Stimulated activated CD4-positive, alpha-beta T cell treated with anti-CD3 and anti-CD28 coated beads, TNF-alpha, amount 100 ng/mL, for 48 hours (primary cell): ENCODE measurements at places on chromosomes 3 and 15.
A peak's percentile ranks its signal among the peaks of the same experiment; 100 is the strongest.

- no peak for DNase-seq
These were observed 36.0 kb downstream of the PDIA5 start for GRCh38 chr3:123102826-123103225.

DNA sequence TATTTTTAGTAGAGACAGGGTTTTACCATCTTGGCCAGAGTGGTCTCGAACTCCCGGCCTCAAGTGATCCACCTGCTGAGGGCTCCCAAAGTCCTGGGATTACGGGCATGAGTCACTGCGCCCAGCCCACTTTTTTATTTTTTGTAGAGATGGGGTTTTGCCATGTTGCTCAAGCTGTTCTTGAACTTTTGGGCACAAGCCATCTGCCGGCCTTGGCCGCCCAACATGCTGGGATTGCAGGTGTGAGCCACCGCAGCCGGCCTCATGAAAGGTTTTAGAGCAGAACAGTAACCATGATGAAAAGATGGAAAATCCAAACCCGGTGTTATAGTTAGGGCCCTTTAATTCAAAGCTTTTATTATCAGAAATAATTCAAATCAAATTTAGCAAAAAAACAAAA is 15.6 kb upstream of the MB21D2 start:
- no peak for DNase-seq

GRCh38 chr3:130935761-130936492 is 42.0 kb downstream of the ATP2C1 start:
- no peak for DNase-seq

GRCh38 chr3:159030886-159031679 is 229.2 kb downstream of the MFSD1 start:
- DNase-seq, result no peak

GRCh38 chr3:133211856-133212255 is 173.7 kb downstream of the TMEM108 start:
- DNase-seq, result no peak

DNA sequence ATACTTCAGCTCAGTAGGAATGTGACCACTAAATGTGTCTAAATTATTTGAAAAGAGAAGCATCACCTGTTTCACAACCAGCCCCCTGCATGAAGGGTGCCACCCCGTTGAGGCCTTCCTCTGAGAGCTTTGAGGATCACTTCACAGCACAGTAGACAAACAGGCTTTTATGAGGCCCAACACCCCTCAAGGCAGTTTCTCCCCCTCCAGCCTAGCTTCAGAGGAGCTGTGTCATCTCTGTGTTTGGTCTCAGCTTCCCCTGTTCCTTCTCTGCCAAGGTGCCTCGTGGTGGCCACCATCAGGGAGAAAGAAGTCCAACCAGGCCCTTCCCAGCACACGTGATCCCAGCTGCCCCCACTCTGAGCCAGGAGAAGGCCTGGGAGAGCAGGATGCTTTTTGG is 21.6 kb upstream of the DUSP7 start:
- no peak for DNase-seq

DNA sequence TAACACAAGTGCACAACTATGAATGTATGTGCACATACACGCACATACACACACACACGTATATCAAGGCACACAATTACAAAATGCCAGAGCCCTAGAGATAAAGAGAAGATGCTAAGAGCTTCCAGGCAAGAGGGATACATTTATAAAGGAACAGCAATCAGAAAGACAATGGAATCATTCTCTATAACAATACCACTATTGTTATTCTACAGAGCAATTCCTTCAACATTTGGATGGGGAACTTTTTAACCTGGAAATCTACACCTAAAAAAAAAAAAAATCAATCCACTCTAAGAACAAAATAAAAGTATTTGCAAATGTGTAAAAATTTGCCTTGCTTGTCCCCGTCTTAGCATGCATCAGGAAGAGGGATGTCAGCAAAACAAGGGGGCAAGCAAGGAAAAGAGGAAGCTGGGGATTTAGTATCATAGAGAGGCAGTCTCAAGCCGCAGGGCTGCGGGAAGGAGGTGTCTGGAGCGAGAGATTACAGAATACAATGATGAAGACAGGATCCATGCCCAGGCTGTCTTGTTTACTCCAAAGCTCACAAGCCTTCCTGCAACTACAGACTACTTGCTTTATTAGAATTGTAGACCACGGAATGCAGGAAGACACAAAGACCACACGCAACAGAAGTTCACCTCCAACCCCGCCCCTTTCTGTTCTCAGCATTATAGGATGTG is 220.2 kb downstream of the NTRK3 start:
- no peak for DNase-seq

GRCh38 chr3:98608029-98608428 is 14.6 kb upstream of the CPOX start:
- DNase-seq, result no peak

- DNase-seq, result no peak
These were observed 37.9 kb downstream of the PARP15 start for GRCh38 chr3:122615303-122615702.

GRCh38 chr3:133487920-133488540 is 85.5 kb upstream of the CDV3 start:
- no peak for DNase-seq

DNA sequence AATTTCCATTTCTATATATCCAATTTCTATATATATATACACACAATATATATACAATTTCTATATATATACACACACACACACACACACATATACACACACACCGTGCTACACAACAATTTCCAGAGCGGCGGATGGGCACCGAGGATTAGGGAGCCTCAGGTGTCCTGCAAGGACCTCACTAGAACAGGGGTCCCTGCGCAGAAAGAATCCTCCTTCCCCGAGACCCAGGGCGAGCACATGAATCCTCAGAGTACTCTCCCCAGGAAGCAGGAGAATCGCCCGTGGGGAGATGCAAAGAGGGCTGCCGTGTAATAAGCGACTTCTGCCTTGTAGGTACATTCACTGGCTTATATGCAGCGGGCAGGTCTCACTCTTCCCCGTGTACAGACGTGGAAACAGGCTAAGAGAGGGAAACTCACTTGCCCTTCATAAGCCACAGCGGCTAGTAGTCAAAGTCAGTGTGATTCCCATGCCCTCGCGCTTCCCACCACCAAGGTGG is 467 bp downstream of the PIF1 start:
- no peak for DNase-seq

DNA sequence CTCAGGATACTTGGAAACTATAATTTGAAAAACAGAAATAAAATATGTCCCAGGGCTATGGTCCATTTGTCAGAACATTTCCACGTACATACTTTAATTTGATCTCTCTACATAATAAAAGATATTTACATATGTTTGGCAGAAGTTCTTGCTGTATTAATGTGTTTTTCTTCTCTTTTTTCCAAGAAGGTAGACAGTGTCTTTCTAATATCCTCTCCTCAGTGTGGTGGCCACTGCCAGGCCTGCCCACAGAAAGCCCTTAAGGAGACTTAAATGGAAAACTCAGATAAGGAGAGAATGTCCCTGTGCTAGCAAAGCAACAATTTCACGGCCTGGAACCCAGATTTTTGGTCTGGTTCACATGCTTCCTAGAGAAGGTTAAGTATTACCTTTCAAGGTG is 76.5 kb upstream of the ARHGEF26 start:
- DNase-seq, result no peak

GRCh38 chr3:94071713-94072284 is 8.9 kb downstream of the NSUN3 start:
- no peak for DNase-seq

DNA sequence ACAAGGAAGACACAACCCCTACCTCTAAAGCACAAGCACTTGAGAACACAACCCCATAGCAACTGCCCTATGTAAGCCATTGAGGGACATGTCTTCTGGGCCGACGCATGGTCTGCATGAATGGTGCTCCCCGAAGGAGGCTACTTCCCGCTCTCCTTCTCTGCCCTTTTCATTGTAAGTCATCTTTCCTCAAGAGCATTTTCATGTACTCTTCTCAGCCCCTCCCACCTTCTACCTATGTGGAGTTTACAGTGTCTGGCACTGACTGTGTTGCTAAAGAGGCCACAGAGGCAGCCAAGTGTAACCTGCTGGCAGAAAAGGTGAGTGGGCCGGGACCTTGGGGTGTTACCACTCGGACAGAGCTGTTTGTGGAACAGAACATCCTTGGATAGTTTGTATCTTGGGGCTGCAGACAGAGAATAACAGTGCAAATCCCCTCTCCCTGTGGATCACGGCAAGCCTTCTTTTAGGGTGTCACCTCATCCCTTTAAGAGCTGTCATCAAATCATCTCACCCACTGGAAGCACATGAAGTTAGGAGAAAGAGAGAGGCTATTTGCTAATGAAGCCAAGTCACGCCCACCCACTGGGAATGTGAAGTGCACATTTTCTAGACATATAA is 5.6 kb downstream of the AHSG start:
- no peak for DNase-seq

GRCh38 chr3:172061724-172062184 is 22.4 kb downstream of the FNDC3B start:
- DNase-seq, result no peak

- no peak for DNase-seq
These were observed 17.8 kb upstream of the THUMPD3 start for GRCh38 chr3:9345041-9345440.

- no peak for DNase-seq
These were observed 30.0 kb downstream of the CCNL1 start for GRCh38 chr3:157129803-157130466.

DNA sequence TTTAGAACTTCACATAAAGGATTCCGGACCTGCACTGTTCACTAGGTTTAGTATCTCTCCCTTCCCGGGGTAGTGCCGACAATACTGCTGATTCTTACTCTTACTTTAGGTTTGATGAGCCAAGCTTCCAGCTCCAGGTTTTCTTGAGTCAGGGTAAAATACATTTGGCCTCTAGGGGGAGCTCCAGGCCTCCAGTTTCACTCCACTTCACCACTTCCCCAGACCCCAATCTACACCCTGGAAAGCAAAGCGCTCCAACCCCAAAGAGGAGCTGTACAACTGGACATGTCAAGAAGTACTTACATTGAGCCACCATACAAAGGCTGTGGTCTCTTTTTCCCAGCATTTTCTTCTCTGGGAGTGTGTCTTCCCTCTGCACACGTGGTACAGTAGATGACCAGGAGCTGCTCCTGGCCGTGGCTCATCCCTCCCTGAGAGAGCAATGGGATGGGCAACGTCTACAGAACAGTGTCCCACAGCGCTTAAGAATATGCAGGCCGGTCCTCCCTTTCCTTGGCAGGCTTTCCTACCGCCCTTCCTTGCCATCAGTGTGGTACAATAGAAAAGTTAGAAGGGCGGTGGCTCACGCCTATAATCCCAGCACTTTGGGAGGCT is 93.9 kb upstream of the CCDC80 start:
- peak; percentile 63 for DNase-seq

GRCh38 chr3:69357196-69357595 is 28.7 kb downstream of the FRMD4B start:
- no peak for DNase-seq

GRCh38 chr15:96311256-96311955 is 19.1 kb upstream of the NR2F2 start:
- no peak for DNase-seq

GRCh38 chr3:87145553-87145952 is 81.6 kb upstream of the CHMP2B start:
- DNase-seq, result no peak

DNA sequence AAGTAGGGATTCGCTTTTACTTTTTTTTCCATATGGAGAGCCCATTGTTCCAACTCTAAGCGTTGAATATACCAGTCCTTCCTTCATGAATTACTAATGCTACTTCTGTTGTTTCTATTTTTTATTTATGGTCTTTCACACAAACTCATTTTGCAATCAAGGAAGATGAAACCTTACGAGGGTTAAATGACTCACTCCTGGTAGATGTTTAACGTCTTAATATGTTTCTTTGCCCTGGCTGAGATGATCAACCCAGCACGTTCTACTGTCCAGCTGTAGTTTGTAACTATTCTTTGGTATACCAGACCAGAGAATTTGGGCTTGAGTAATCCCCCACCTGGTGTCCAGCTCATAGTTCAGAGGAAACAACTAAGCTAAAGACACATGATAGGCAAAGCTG is 23.1 kb downstream of the CDCP1 start:
- DNase-seq, result no peak

DNA sequence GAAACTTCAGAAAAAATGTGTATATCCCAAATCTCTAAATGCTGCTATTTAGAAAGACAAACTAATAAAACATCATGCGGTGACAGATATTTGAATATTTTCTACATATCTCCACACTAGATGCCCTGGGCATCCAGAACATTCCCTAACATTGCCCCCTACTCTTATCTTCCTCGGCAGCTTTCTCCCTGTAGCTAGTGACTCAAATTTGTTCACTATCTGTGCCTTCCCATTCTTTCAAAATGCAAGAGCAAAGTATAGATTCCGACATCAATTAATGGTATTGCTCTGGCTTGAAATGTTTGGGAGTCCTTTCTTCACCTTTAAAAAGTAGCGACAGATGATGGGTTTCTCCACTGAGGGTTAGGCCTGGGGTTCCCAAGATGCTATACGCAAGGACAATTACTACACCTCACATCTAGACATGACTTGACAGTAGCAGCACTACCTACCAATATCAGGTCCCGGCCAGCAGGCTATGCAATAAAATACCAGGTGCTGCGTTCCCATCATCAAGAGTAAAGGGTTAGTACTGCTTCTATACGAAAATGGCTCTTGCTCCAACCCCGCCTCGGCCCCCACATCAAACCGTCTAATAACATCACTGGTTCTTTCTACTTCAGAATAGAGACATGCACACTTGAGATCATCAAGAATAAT is 631 bp downstream of the UBR1 start:
- DNase-seq, result no peak

GRCh38 chr3:196660381-196661166 is 21.1 kb downstream of the NRROS start:
- DNase-seq, result no peak

- DNase-seq, result no peak
These were observed 124.2 kb downstream of the SHQ1 start for GRCh38 chr3:72724070-72724469.

- DNase-seq, result no peak
These were observed 10.0 kb downstream of the TIMMDC1 start for GRCh38 chr3:119508172-119508845.

GRCh38 chr3:147945968-147946519 is 536.9 kb downstream of the ZIC1 start:
- no peak for DNase-seq

DNA sequence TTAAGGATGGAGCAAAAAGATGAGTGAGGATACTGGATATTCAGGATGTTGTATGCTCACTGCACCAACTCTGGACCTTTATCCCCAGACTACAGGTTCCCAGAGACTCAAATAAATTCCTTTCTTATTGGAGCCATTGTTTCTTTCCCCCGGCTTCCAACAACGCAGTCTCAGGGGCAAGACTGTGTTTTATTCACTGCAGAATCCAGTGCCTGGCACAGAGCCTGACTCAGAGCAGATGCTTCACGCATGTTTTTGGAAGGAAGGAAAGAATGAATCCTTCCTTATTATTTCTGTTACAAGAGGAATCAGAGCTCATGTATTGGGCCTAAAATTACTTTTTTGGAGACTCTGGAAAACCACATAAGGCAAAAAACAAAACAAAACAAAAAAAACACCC is 96.0 kb upstream of the VGLL4 start:
- no peak for DNase-seq
